Tibial artery (tissue), 4 donors: ENCODE measurements at places on chromosomes 3 and 15.
A peak's percentile ranks its signal among the peaks of the same experiment; 100 is the strongest.

DNA sequence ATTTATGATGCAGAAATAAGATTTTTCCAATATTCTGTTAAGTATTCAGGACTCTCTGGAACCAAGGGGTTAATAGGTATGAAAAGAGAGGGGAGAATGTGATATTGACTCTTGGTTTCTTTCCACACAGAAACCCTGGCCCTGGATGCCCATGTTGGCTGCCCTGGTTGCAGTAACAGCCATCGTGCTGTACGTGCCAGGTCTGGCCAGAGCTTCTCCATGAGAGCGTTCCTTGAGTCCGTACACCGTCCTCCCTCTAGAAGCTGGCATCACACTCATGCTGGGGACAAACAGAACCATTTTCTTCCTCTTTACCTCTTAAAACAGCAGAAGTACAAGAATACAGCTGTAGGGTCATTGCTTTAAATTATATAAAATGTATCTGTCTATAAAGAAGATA, 81.1 kb upstream of the FLNB start:
- DNase-seq, result no peak
- peaks cover 24% of the 10 kb centered on the region for H3K4me1 ChIP-seq
- H3K4me3 ChIP-seq, result no peak overlapping the region
- no peaks in the 10 kb centered on the region for H3K27me3 ChIP-seq
- peaks cover 46% of the 10 kb centered on the region for H3K36me3 ChIP-seq

GRCh38 chr3:159945930-159946329, 42.7 kb upstream of the IL12A start:
- DNase-seq, result no peak
- no peak overlapping the region for H3K27ac ChIP-seq
- H3K4me1 ChIP-seq, result no peaks in the 10 kb centered on the region
- no peaks in the 10 kb centered on the region for H3K36me3 ChIP-seq

DNA sequence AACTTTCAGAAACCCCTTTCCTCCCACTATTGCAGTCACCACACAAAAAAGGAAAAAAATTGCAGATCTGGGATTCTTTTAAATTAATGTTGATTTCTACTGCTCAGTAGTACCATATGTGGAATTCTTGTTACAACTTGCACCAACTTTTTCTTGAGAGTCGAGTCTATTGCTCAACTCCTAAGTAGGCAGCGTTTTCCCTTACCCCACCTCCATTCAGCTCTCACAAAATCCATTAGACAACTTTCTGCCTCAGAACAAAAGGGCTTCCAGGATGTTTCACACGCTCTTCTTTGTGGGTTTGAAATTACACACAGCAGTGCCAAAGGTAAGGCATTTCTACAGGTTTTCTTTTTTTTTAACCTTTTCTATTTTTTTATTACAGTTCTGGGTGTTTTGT, 179.5 kb downstream of the ANXA2 start:
- no peaks in the 10 kb centered on the region for H3K36me3 ChIP-seq
- no peaks in the 10 kb centered on the region for H3K4me1 ChIP-seq
- H3K4me3 ChIP-seq, result no peak overlapping the region
- no peaks in the 10 kb centered on the region for H3K27me3 ChIP-seq
- H3K27ac ChIP-seq, result no peak overlapping the region

DNA sequence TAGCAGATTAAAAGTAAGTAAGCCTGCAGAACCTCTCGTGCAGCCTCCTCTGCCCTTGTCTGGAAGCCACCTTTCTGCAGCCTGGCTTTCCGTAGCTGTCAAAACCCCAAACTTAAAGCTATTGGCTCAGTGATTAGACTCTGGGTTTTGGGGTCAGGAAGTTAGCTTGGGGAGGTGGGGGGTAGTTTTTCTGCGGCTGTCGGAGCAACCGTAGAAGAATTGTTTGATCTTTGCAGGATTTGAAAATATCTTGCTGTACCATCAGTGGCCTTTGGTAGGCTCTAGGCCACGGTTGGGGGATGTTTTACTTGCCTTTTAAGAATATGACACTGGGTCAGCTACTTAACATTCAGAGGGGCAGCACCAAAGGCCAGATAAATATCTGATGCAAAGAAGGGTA, 88.4 kb upstream of the RASGRP1 start:
- no peaks in the 10 kb centered on the region for H3K4me1 ChIP-seq
- H3K4me3 ChIP-seq, result no peak overlapping the region
- no peak overlapping the region for H3K27ac ChIP-seq
- no peaks in the 10 kb centered on the region for H3K36me3 ChIP-seq
- DNase-seq, result no peak

DNA sequence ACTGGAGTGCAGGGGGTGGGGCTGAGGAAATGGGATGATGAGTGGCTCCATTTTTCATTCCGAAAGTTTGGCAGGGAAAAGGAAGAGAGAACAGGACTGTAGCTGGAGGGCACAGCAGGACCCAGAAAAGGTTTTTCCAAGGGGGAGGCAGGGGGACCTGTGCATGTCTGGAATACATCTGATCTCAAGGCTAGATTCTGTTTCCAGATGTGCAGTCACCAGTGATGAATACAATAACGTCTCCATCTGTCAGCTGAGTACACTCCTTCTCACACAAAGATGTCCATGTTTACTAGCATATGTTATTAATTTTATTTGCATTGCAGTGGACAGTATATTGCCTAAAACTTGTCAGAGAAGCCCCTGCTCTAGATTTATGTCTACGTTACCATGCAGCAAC, 39.9 kb upstream of the PRTG start:
- no peak overlapping the region for H3K27ac ChIP-seq
- no peak overlapping the region for H3K4me3 ChIP-seq
- DNase-seq, result no peak
- no peaks in the 10 kb centered on the region for H3K36me3 ChIP-seq

- H3K36me3 ChIP-seq, result peaks cover 98% of the 10 kb centered on the region
- H3K4me3 ChIP-seq, result no peak overlapping the region
- no peaks in the 10 kb centered on the region for H3K4me1 ChIP-seq
- H3K27ac ChIP-seq, result no peak overlapping the region
- no peak for DNase-seq
Observed at GRCh38 chr15:93017526-93017925, 71.5 kb downstream of the RGMA start.

GRCh38 chr15:54033356-54033860, 55.2 kb downstream of the UNC13C start:
- H3K36me3 ChIP-seq, result no peaks in the 10 kb centered on the region
- H3K27ac ChIP-seq, result no peak overlapping the region
- no peaks in the 10 kb centered on the region for H3K4me1 ChIP-seq
- no peaks in the 10 kb centered on the region for H3K27me3 ChIP-seq
- H3K4me3 ChIP-seq, result no peak overlapping the region
- DNase-seq, result no peak

GRCh38 chr15:98823012-98823458, 174.7 kb downstream of the IGF1R start:
- H3K36me3 ChIP-seq, result no peaks in the 10 kb centered on the region
- no peaks in the 10 kb centered on the region for H3K4me1 ChIP-seq
- H3K27ac ChIP-seq, result peak overlapping the region; percentile 39
- no peak overlapping the region for H3K4me3 ChIP-seq

GRCh38 chr3:106227068-106227467, 358.3 kb upstream of the CBLB start:
- H3K4me3 ChIP-seq, result no peak overlapping the region
- H3K27me3 ChIP-seq, result no peaks in the 10 kb centered on the region
- H3K36me3 ChIP-seq, result no peaks in the 10 kb centered on the region
- DNase-seq, result no peak
- H3K27ac ChIP-seq, result no peak overlapping the region

GRCh38 chr3:53846134-53846850, at the start of the genes CHDH and IL17RB:
Gene CHDH (minus strand): TSS chr3:53846419. CDS start chr3:53824008, 22,411 bp downstream.
Gene IL17RB (plus strand): TSS chr3:53846568. CDS start chr3:53846589, 21 bp downstream.
- no peaks in the 10 kb centered on the region for H3K36me3 ChIP-seq
- peaks cover 6% of the 10 kb centered on the region for H3K4me1 ChIP-seq
- no peak for DNase-seq
- peak within 1 kb of the TSS; percentile 56 for H3K4me3 ChIP-seq
- no peak within 1 kb of the TSS for H3K27ac ChIP-seq
- H3K27me3 ChIP-seq, result peaks cover 20% of the 10 kb centered on the region

DNA sequence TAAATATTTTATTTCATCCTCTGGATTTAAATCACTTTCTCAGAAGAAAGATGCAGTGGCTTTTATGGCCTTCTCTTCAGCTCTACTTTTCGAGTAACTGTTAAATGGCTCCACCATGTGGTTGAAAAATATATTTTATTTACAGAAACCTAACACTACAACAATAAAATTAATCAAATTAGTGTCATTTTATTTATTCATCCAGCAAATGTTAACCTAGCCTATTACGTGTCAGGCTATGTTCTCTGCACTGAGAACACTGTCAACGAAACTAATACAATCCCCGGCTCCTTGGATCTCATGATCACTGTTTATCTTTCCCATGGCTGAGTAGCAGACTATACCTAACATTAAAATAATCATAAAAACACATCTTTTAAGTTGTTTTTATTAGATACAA, 148.0 kb upstream of the OSTN start:
- no peak overlapping the region for H3K27ac ChIP-seq
- DNase-seq, result no peak
- no peaks in the 10 kb centered on the region for H3K36me3 ChIP-seq
- no peaks in the 10 kb centered on the region for H3K27me3 ChIP-seq
- no peaks in the 10 kb centered on the region for H3K4me1 ChIP-seq

- no peak overlapping the region for H3K27ac ChIP-seq
- no peaks in the 10 kb centered on the region for H3K4me1 ChIP-seq
- H3K4me3 ChIP-seq, result no peak overlapping the region
- H3K27me3 ChIP-seq, result no peaks in the 10 kb centered on the region
- no peaks in the 10 kb centered on the region for H3K36me3 ChIP-seq
Observed at GRCh38 chr3:14282706-14283075, 104.1 kb downstream of the LSM3 start.

- H3K4me3 ChIP-seq, result no peak overlapping the region
Observed at GRCh38 chr15:39438799-39439592, 141.9 kb upstream of the THBS1 start.

DNA sequence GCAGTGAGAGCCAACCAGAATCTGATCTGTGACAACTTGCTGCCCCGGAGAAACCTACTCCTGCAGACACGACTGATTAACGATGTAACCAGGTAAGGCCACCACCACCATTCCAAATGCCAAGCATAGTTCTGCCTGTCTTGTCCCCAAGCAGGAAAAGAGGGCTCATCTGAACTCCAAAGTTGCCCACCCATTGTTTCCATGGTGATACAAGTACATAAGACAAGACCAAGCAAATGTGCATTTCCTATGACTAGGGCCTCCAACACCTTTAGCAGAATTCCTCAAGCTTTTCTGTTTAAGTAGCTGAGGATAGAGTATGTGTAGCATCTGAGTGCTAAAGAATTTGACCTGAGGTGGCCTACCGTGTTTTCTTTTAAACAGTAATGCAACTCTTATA, 290.7 kb downstream of the RYR3 start:
- no peak overlapping the region for H3K27ac ChIP-seq
- H3K27me3 ChIP-seq, result no peaks in the 10 kb centered on the region
- no peak for DNase-seq
- no peaks in the 10 kb centered on the region for H3K36me3 ChIP-seq

- no peak overlapping the region for H3K4me3 ChIP-seq
- no peak for DNase-seq
- no peaks in the 10 kb centered on the region for H3K36me3 ChIP-seq
- H3K4me1 ChIP-seq, result no peaks in the 10 kb centered on the region
Observed at GRCh38 chr3:12070098-12070497, 65.9 kb downstream of the SYN2 start.

DNA sequence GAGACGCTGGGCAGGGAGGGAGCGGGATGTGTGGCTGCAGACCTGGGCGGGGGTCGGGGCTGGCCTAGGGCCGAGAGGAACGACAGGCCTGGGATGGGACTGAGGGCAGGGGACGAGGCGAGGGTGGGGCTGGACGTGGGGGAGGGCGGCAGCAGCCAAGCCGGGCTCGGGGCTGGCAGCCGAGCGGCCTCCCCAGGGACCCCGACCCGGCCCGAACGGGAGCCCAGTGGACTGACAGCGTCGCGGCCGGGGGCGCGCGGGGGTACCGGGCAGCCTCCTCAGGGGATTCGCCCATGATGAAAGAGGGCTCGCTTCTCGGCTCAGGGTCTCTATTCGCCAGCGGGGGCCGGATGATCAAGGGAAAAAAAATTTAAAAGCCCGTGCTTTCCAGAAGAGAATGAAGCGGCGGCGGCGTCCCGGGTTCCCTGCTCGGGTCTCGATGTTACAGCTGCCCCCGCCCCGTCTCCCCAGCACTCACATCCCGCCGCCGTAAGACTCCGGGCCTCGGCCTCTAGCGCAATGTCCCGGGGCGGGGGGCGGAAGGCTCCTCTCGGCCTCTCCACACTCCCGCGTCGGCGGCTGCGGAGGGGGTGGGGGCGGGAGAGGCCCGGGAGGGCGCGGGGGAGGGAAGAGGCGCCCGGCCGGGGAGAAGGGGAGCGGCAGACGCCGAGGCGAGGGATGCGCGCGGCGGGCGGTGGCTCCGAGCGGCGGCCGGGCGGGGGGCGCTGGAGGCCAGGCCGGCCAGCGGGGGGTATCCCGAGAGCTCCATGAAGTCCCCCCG, 4.3 kb downstream of the PTH1R start:
- no peaks in the 10 kb centered on the region for H3K4me1 ChIP-seq
- peak overlapping the region; percentile 92 for H3K27ac ChIP-seq
- no peak for DNase-seq
- no peaks in the 10 kb centered on the region for H3K36me3 ChIP-seq
- no peaks in the 10 kb centered on the region for H3K27me3 ChIP-seq

GRCh38 chr3:58408906-58409305, 24.7 kb downstream of the PDHB start:
- H3K36me3 ChIP-seq, result peaks cover 57% of the 10 kb centered on the region
- H3K27me3 ChIP-seq, result no peaks in the 10 kb centered on the region
- no peak overlapping the region for H3K4me3 ChIP-seq
- H3K4me1 ChIP-seq, result no peaks in the 10 kb centered on the region

DNA sequence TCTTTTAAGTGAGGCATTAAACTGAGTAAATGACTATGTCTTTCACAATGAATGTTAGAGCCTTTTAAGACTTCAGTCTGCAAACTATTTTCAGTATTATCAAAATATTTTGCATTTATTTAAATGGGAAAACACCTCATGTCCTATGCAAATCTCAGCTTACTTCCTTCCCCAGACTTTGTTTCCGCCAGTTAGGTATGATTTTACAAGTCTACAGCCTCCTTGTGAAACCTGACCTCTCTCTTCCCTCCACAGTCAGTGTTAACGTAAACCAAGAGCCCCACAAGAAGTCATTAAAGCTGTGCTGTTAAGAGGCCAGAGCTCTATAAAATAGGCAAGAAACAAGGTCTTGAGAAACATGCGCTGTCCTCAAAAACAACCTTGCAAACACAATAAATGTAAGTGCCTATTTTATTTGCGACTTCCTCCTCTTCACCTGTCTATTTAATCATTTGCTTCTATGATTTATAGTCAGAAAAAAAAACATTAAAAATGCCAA, 48.3 kb downstream of the PRTG start:
- no peak for DNase-seq
- H3K4me3 ChIP-seq, result no peak overlapping the region
- no peaks in the 10 kb centered on the region for H3K27me3 ChIP-seq
- no peak overlapping the region for H3K27ac ChIP-seq

DNA sequence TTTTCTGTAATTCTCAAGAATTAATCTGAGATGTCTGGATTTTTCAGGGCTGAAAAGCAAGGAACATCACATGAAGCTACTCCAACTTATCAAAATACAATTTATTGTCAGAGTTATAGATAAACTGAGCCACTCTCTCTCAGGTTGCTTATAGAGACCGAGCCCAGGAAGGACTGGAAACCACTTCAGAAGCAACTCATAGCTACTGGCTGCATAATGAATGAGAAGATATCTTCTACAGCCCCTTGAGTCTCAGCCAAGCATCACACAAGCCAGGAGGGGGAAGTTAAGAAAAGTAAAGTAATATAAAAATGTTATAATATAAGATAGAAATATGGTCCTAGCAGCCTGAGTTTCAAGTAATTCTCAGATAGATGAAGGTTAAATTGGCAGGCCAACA, 186.0 kb downstream of the TNIK start:
- H3K27me3 ChIP-seq, result no peaks in the 10 kb centered on the region
- no peak overlapping the region for H3K27ac ChIP-seq
- DNase-seq, result no peak
- no peaks in the 10 kb centered on the region for H3K36me3 ChIP-seq
- peaks cover 9% of the 10 kb centered on the region for H3K4me1 ChIP-seq
- H3K4me3 ChIP-seq, result no peak overlapping the region
